Activated T-cell treated with anti-CD3 and anti-CD28 coated beads, Interleukin-2, amount 50 U/mL, for 72 hours (primary cell): ENCODE measurements at places on chromosomes 3 and 15. TPM values are rescaled to one million over a fixed set of nuclear protein-coding genes. Genes with fewer than 3 reads are reported as not detected.

The SLC38A3 gene
- not detected for total RNA-seq

DNA sequence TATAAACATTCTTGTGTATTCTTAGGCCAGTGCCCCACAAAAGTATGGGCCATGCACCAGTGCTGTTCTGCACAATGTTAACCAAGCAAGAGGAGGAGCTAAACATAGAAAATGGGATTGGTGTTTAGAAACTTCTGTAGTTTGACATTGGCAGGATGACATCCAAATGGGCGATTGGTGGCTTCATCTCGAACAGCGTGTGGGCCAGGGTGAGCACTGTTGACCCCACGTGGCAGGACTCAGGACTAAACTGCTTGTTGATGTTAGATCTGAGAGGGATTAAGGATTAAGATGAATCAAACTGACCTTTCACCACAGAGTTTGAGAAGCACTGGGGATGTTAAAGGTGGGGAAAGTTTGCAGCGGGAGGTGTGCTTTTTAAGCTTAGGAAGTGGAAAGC is 31.9 kb downstream of the ZNF710 start:
- no peak for DNase-seq

GRCh38 chr15:87563869-87564268 is 692.7 kb downstream of the NTRK3 start:
- no peak for DNase-seq

The PLCH1 gene
- 0.14 TPM for total RNA-seq

GRCh38 chr3:24683633-24684384 is 189.2 kb upstream of the THRB start:
- no peak for DNase-seq

GRCh38 chr3:184448321-184449160 is 68.7 kb downstream of the CHRD start:
- no peak for DNase-seq

- DNase-seq: no peak
Measured at GRCh38 chr3:48039487-48040190, 23.4 kb upstream of the MAP4 start.
